ENCODE measurements at places on chromosomes 12 and 14.

DNA sequence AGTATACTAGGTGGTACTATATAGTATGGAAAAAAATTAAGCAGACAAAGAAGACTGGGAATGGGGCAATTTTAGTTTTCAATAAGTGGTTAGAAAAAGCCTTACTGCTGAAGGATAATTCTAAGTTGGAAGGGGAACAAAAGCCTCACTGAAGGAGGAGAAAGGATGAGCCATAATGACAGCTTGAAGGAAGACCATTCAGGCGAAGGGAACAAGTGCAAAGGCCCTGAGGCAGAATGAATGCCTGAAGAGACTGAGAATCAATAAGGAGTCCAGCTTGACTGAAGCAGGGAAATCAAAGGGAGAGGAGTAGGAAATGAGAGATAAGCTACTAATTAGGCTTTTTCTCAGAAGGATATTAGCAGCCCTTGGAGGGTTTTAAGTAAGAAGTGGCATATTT lies 28.5 kb downstream of the PPP1R13B start:
- no peak for DNase-seq

GRCh38 chr12:32125455-32126084 lies 18.9 kb downstream of the BICD1 start:
- DNase-seq, result no peak

DNA sequence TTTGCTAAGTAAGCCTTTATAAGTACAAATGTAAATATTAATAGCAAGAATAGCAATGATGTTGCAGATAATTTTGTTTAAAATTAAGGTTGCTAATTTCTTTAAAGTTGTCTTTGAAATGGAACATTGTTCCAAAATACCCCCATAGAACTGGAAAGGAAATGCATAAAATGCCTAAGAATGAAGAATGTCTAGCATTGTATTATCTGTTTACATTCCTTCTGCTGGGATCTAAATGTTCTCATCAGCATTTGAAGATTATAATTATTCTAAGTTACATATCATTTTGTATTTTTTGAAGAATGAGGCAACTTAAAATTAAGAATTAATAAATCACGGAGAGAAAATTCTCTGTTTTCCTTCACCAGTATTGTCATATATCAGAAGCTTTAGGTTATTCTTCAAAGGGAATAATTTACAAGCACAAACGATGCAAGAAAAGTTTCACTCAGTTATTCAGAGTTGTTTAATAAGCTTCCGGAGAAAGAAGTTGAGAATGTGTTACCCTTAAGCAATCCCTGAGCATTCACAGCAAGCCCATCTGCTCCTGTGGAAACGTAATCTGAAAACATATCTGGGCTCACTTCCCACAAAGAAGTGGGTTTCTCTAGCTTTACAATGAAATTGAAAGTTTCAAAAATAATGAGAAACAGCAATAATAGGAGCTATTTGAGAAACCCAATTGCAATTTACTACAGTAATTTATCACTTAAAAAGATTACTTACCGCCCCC lies 21.3 kb downstream of the SLC6A15 start:
- DNase-seq, result no peak

DNA sequence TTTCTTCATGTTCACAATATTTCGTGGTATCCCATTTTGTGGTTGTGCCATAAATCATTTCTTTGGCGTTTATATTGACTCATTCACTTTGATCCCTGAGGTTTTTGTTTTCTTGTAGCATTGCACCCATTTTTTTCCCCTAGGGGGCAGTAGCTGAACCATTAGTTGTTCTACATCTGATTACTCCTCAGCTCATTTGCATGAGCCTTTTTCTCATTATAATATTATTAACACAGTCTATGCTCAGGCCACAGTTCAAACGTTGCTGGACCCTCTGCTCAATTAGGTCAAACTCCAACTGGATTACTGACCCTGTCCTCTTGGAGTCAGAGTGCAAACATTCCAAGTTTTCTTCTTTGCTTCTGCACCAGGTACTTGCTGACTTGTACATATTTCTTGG lies 475.4 kb upstream of the SEL1L start:
- DNase-seq, result no peak

DNA sequence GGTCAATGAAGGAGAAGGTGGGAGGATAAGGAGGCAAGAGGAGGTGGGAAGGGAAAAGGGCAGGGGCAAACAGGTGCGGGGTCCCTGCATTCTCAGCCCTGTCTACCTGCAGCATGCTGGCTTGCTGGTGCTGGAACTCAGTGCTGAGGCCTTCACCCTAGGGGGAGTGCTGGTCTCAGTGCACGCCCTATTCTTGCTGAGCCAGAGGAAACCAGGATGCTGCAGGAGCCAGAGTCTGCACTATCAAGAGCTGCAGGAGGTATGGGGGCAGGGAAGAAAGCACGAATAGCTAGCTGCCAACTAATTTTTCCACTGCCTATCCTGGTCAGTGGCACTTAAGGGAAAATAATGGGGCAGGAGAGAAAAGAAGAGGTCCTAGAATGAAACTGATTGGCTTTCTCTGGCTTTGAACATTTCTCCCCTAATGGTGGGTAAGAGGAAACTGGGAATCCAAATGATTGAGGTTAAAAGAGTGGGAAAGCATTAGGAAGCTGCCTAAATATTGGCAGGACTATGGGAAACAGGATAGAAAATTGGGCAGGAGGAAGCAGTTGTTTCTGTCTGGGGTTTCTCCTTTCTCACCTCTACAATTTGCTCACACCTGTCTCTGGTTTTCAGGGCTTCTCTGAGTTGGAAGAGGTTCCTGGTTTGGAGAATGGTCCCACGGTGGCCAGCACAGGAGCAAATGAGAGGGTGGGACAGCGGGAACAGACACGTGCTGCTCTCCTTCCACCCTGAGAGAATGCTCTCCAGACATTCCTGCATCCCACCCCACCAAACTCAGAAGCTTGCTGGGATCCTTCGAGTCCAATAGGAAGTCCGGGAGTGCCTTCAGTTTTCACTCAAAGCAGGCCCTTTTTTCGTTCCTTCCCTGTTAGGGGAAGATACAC lies 1.9 kb downstream of the TMEM253 start:
- no peak for DNase-seq

Measured in activated CD8-positive, alpha-beta memory T cell treated with anti-CD3 and anti-CD28 coated beads, Interleukin-2, amount 50 U/mL, for 4 hours (primary cell).